ENCODE measurements at places on chromosomes 6 and 20. TPM values are rescaled to one million over a fixed set of nuclear protein-coding genes. Genes with fewer than 3 reads are reported as not detected.

DNA sequence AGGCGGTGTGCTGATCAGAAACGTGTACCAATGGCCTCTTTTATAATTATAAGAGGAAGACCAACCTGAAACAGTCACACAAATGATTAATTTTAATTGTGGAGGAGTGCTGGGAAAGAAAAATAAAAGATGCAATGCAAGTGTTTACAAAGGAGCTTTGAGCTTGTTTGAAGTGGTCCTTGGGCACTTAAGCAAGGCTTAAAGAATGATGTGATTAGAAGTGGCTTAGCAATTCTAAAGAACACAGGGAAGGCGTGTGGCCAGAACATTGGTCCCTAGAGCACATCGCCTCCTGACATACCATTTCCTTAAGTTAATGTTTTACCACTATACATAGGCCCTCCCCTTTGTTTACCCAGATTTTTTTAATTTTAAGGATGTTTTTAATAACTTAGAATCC lies 26.1 kb downstream of the PTPN1 start:
- no peak for DNase-seq
- H3K4me3 ChIP-seq = no peak overlapping the region
- H3K27me3 ChIP-seq = no peaks in the 10 kb centered on the region
- H3K27ac ChIP-seq = no peak overlapping the region
- peaks cover 44% of the 10 kb centered on the region for H3K36me3 ChIP-seq

DNA sequence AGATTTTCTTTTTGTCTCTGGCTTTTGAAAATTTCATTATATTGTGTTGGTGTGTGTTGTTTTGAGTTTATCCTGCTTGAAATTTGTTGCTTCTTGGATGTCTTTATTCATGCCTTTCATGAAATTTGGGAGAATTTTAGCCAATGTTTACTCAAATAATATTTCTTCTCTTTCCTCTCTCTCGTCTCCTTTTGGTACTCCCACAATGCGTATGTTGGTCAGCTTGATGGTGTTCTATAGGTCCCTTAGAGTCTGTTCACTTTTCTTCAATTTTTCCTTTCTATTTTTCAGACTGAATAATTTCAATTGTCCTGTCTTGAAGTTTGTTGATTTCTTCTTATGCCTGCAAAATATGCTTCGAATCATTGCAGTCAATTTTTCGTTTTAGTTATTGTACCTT lies 39.6 kb downstream of the SCP2D1 start:
- no peak overlapping the region for H3K27ac ChIP-seq
- no peak for DNase-seq
- H3K4me1 ChIP-seq = no peaks in the 10 kb centered on the region
- H3K4me3 ChIP-seq = no peak overlapping the region
- peaks cover 2% of the 10 kb centered on the region for H3K27me3 ChIP-seq
- no peaks in the 10 kb centered on the region for H3K36me3 ChIP-seq

DNA sequence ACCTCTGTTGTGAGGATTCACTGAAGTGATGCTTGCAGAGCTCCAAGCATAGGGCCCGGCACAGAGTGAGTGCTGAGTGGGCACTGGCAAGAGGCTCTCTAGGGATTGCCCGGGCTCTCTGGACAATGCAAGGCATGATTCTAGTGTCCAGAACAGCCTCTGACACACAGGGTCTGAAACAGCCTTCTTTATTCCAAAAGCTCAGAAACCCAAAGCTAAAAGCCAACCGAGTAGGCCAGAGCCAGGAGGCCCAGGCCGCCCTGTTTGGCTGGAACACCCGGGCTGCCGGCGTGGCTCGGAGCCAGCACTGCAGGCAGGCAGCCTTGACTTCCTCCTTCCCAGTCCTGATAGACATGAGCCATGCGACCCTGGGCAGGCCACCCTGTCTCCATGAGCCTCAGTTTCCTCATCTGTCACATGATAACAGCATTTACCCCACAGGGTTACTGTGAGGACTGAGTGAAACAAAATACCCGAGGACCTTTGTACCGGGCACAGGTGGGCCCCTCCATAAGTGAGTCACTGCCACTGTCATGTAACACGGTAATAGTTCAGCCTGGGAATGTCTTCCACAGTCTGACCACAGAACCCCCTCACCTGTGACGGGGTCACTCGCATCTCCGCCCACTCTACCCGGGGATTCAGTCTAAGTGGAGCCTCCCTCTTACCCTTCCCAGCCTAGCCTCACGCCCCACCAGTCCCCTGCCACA lies 51.5 kb downstream of the PTPRT start:
- no peaks in the 10 kb centered on the region for H3K36me3 ChIP-seq
- DNase-seq = no peak
- H3K4me3 ChIP-seq = no peak overlapping the region
- no peak overlapping the region for H3K27ac ChIP-seq
- no peaks in the 10 kb centered on the region for H3K4me1 ChIP-seq

OXT gene
- total RNA-seq = not detected

DNA sequence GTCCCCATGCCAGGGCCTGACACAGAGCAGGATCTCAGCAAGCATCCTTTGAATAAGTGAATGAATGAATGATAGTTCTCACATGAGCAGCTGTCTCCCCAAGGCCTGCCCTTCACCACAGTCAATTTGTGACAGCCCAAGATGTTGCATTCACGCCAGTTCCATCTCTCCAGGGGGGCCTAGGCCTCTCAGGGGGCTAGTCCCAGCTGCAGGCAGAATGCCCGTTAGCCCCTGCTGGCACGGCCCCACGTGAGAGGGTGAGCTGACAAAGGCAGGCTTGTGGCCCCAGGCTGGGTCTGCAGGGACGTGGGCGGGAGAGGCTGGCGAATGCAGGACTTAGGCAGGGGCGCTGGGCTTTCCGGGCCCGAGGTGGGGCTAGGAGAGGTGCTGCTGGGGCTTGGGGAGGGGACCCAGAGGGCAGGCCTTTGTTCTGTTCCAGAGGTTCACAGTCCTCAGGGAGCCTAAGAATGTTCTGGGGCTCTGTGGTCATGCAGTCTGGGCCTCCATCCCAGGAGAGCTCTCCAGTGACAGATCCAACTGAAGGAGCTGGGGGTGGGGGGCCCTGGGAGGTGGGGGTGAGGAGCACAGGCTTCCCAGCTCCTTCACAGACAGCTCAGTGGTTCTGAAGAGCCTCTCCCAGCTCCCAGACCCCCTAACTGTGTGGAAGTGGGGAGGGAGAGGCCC lies 30.5 kb upstream of the TLDC2 start:
- no peaks in the 10 kb centered on the region for H3K27me3 ChIP-seq
- H3K36me3 ChIP-seq = no peaks in the 10 kb centered on the region
- no peak overlapping the region for H3K27ac ChIP-seq
- peaks cover 17% of the 10 kb centered on the region for H3K4me1 ChIP-seq
- DNase-seq = no peak
